ENCODE measurements at places on chromosomes 1 and 21. TPM values are rescaled to one million over a fixed set of nuclear protein-coding genes. Genes with fewer than 3 reads are reported as not detected.

GRCh38 chr1:247077213-247077612, 1.4 kb downstream of the ZNF670 start:
- no peak for DNase-seq

CELA2A gene
- not detected for total RNA-seq

- no peak for DNase-seq
These were observed 74.4 kb upstream of the TMPRSS2 start for GRCh38 chr21:41582298-41582840.

FCMR gene
- 10.6 TPM for total RNA-seq

GRCh38 chr1:233518344-233518743, 95.6 kb upstream of the KCNK1 start:
- peak; percentile 17 for DNase-seq

RIPK4 gene
- total RNA-seq: not detected

- DNase-seq: no peak
These were observed 146.8 kb downstream of the CASZ1 start for GRCh38 chr1:10649517-10650201.

- no peak for DNase-seq
These were observed at the start of gene S100A2 for GRCh38 chr1:153565529-153566374. TSS of gene S100A2 (minus strand) at chr1:153565844. CDS start at chr1:153563877, 1,967 bp downstream.
